HT1080 (cell line): ENCODE measurements at places on chromosomes 7 and 10.

DNA sequence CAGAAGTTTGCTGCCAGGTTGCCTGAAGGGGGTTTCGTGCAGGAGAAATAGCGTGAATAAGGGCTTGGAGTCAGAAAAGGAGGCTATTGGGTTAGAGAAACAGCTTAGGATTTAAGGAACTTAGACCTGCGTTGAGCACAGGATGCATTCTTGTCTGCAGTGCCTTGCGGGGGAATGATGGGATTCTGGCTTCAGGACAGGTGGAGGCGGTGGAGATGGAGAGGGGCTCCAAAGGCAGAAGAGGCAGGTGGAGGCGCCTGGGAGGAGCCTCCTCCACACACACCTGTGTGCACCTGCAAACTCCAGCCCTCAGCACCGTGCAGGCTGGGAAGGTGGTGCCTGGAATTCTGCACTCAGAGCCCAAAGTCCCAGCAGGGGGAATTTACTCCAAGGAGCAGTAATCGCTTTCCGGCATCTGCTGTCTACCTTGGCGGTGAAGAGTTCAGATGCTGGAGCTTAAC lies 1.8 kb downstream of the CLIP2 start:
- no peak for DNase-seq

GRCh38 chr7:70208236-70209063 lies 610.2 kb downstream of the AUTS2 start:
- peak; percentile 56 for DNase-seq

GRCh38 chr10:126177417-126178030 lies 210.8 kb downstream of the ADAM12 start:
- DNase-seq: no peak

DNA sequence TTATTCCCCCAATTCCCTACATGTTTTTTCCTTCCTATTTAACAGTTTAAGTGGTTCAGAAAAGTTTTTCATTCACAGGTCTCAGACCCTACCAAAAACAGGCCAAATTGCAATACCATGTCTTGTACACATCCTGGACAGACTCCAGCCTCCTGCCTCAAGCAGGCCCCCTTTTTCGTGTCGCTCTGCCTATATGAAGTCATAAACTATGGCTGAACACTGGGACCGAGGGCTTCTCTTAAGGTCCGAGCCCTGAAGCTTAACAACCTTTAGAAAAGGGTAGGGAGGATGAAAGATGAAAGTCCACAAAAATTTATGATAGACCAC lies 1.4 kb downstream of the FBXW4 start:
- no peak for DNase-seq

DNA sequence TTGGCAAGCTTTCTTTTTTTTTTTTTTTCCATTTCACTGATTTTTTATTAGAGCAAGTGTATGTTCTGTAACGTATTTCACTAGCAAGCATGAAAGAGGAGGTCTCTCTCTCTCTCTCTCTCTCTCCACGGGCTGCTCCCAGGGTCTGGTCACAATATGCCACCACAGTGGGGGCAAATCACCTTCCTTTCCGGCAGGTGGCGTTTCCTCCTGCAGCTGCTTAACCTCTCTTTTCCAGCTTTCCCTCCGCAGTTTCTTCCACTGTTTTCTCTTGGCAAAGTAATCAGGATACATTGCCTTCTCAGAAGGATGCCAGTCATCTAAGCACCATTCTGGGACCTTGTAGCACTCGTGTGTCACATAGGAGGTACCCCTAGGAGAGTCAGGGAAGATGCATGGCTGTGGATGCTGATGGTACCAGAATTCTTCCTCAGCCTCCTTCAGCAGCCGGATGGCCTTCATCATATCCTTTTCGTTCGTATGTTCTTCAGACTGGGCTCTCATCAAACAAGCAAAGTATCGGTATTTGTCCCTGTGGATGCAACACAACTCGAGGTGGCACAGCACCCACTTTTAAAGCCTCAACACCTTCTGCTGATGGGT lies 197.3 kb upstream of the PODXL start:
- peak; percentile 39 for DNase-seq

DNA sequence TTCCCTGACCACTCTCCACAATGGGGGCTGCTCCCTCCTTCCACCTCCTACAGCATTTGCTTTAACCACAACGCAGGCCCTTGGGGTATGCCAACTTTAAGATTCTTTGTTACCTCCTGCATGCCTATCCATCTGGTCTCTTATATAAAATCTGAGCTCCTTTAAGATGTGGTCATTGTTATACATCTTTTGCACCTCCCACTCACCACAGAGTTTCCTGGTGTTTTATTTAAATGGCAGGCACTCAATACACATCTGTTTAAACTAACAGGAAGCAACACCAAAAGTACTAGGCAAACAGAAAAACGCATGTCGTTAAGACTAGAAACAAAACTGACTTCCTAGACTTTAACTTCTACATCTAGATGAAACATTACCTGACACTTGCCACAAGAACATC lies 36.3 kb downstream of the SLC25A13 start:
- DNase-seq: no peak

GRCh38 chr7:2966466-2967078 lies 77.1 kb downstream of the CARD11 start:
- DNase-seq: no peak

DNA sequence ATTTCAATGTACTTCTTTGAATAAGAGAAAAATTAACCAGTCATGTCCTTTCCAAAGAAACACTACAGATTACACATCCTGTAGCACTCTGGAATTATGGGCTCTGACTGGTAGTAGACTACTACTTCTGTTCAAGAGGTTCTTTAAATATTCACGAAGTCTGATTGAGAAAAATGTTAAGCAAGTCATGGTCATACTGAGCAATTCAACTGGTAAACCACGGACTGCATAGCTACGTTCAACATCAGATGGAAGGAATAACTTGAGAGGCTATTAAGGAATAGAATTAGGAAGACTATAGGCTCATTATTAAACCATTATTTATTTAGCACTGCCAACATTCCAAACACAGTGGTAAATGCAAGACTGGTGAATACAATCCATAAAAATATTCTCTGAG lies 160.8 kb downstream of the IMMP2L start:
- no peak for DNase-seq

DNA sequence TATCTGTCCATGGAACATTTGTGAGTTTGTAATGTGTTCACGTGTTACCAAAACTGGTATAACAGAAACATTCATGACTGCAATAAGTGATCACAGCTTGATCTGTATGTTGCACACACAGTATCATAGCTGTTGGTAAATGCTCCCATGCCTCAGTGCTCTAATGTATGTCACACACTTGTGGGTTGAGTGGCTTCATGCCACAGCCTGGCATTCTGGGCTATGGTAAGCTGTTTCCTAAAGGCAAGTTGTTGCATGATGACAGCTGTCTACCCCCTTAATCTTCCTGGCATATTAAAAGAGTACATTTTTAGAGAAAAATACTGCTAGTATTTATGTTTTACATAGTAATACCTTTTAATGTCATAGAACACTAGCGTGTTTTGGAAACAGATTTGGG lies 35.2 kb downstream of the PRPF18 start:
- no peak for DNase-seq

GRCh38 chr7:155758348-155758747 lies 53.9 kb downstream of the SHH start:
- no peak for DNase-seq

DNA sequence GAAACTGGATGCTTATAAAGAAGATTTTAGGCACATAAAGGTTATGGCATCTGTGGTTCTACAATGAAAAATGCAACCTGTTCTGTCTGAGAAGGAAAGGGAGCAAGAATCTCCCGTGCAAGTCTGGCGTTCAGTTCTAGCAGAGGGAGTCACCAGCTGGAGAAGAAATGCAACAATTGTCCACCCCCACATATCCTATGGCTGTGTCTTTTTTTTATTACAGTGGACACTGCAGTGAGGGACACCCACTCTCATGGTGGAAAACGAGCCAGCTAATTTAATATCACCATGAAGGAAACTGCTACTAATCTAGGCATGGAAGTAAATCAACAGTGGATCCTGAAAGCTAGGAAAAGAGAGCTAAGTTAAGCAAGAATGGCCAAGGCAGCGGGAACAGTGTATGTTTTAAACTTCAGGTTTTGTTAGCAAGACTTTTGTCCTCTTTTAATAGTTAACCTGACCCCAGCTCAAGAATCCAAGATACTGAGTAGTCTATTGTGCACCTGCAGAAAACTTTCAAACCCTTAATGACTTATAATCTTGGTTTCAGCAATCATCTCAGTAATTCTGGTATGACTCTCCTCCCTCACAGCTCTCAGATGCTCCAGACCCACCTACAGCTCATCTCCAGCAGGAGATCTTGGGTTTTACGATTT lies 149.3 kb downstream of the FGFR2 start:
- DNase-seq: no peak

DNA sequence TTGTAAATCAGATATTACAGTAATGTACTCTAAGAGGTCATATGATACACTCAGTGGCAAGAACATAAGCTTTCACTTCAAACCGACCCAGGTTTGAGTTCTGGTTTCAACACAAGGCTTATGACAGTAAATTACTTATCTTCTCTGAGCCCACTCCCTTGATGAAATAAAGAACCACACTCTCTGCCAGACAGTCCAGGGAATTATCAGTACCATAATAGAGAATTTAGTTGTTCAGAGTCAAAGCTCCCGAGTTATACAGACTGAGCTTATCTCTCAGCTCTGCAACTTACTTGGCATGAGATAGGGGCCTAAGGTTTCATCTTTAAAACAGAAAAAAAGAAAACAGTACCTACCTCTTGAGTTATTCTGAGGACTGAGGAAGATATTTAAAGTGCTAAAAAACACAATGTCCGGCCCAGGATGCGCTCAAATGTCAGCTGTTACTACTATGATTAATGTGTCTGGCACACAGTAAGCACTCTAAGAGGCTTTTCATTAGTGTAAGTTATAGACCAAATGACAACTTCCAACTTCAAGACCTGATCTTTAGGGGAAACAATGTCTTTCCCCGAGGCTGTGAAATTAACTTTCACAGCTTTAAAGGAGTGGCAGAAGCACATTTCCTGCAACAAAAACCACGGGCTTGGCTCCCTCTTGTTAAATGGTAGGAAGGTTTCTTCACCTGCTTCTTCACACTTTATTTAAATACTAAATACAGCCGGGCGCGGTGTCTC lies 38.1 kb downstream of the UBE2H start:
- DNase-seq: no peak

GRCh38 chr10:119401671-119402395 lies 140.7 kb downstream of the RGS10 start:
- DNase-seq: peak; percentile 98

- DNase-seq: no peak
Measured at GRCh38 chr7:140261105-140261486, 84.3 kb upstream of the KDM7A start.

DNA sequence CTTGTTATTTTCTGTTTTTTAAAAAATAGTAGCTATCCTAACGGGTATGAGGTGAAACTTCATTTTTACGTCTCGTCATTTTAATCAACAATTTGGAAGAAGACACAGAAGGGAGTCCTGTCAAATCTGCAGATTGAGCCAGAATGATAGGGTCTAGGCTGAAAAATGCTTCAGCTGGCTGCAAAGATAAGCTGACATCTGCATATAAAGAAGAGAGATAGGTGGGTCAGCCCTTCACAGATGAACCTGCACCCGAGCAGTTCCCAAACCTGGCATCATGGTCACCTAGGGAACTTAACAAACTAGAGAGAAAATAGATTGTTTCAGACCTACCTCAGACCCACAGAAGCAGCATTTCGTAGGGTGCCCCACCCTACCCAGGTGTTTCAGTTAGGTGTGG lies 35.2 kb upstream of the BMPR1A start:
- DNase-seq: no peak

GRCh38 chr7:155947051-155947450 lies 134.8 kb upstream of the SHH start:
- DNase-seq: peak; percentile 93

DNA sequence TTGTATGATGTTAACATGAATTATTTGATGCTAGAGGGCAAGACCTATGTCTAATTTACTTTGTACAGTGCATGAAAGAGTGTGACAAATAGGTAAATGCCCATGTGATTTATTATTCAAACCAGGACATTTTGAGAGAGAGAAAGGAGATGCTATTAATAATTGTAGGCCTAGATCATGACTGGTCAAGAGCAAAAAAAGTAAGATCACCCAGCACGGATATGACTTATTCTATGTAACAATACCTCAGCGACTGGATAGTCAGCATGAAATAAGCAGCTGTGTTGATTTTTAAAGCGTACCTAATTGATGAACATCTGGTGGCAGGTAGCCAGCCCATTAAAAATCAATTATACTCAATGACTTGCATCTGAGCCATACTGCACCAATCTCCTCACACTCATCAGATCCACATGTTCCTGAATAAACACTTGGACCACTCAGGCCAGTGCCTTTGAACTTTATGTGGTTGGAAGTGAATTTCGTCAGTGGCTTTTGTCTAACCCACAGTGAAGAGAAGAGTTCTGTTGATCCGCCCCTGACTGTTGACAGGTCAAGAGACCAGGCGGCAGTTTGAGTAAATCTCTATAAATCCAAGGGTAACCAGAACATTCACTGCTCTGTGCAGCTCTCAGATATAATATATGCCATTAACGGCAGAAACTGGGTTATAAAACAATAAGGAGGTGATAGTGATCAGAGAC lies 435.3 kb downstream of the MDFIC start:
- DNase-seq: no peak

GRCh38 chr10:119734396-119735332 lies 8.8 kb downstream of the INPP5F start:
- DNase-seq: peak; percentile 65

- DNase-seq: no peak
Measured at GRCh38 chr7:50960621-50961310, 178.1 kb upstream of the GRB10 start.

- DNase-seq: no peak
Measured at GRCh38 chr7:98178321-98178720, 32.9 kb upstream of the BHLHA15 start.

GRCh38 chr10:96440361-96441292 lies 73.1 kb downstream of the TLL2 start:
- no peak for DNase-seq

GRCh38 chr10:102644066-102644645 lies at the start of gene TRIM8:
TSS of gene TRIM8 (plus strand) at chr10:102644479. CDS start at chr10:102644618, 139 bp downstream.
- DNase-seq: no peak

DNA sequence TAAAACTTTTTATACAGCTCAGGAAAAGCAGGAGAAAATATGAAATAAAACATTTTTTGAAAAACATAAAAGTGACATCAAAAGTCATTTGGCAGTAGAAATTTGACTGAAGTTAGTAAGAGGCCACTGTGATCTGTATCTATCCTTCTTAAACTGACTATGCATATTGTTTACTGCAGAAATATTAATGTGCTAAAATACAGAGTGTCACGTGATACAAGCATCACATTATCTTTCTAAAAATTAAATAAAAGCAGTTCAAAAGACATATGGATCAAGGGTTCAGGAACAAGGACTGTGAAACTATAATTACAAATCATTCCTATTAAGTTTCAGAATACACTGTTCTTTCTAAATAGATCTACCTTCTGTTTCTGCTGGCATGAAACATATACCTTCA lies 33.7 kb downstream of the PARP12 start:
- no peak for DNase-seq

DNA sequence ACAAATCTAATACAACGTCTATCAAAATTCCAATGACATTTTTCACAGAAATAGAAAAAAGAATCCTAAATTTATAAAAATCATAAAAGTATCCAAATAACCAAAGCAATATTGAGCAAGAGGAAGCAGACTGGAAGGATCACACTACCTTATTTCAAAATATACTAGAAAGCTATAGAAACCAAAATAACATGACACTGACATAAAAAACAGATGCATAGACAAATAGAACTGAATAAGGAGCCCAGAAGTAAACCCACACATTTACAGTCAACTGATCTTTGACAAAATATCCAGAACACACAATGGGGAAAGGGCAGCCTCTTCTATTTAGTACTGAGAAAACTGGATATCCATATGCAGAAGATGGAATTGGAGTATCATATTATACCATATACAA lies 217.5 kb downstream of the MACC1 start:
- no peak for DNase-seq

- no peak for DNase-seq
Measured at GRCh38 chr10:129972966-129973673, 9.0 kb upstream of the EBF3 start.
